ENCODE measurements at places on chromosomes 4 and X.

DNA sequence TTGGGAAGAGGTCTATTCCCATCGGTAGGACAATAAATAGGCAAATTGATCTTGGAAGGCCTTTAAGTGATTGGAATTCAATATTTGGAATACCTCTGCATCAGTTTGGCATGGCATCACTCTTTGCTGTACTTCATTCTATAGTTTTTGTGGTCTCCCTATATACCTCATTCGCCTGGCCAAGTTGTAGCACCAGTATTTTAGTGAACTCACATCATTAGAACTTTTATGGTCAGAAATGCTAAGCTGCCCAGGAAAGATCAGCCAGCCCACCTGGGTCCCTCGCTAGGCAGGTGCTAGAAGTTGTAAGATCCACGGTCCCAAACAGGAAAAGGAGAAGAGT, 40.3 kb downstream of the ZCCHC13 start:
- DNase-seq: no peak

GRCh38 chrX:105302246-105302645, 81.8 kb upstream of the TEX13A start:
- no peak for DNase-seq

GRCh38 chr4:168836490-168836889, 173.6 kb downstream of the CBR4 start:
- DNase-seq: no peak

GRCh38 chr4:1565598-1566295, 118.4 kb downstream of the FAM53A start:
- DNase-seq: no peak

- no peak for DNase-seq
Measured at GRCh38 chr4:81606166-81606565, 134.5 kb upstream of the RASGEF1B start.

- no peak for DNase-seq
Measured at GRCh38 chrX:79266702-79267101, 100.4 kb downstream of the ITM2A start.

GRCh38 chrX:1894026-1894294, 279.1 kb downstream of the ASMT start:
- no peak for DNase-seq

GRCh38 chr4:140243278-140243753, 89.3 kb upstream of the MAML3 start:
- no peak for DNase-seq

DNA sequence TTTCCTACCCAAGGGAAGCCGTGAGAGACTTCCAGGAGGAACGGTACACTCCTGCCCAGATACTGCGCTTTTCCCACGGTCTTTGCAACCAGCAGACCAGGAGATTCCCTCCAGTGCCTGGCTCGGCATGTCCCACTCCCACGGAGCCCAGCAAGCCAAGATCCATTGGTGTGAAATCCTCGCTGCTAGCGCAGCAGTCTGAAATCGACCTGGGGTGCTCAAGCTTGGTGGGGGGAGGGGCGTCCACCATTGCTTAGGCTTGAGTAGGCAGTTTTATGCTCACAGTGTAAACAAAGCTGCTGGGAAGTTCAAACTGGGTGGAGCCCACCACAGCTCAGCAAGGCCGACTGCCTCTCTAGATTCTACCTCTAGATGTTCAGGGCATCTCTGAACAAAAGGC, 284.8 kb upstream of the FGF13 start:
- no peak for DNase-seq

DNA sequence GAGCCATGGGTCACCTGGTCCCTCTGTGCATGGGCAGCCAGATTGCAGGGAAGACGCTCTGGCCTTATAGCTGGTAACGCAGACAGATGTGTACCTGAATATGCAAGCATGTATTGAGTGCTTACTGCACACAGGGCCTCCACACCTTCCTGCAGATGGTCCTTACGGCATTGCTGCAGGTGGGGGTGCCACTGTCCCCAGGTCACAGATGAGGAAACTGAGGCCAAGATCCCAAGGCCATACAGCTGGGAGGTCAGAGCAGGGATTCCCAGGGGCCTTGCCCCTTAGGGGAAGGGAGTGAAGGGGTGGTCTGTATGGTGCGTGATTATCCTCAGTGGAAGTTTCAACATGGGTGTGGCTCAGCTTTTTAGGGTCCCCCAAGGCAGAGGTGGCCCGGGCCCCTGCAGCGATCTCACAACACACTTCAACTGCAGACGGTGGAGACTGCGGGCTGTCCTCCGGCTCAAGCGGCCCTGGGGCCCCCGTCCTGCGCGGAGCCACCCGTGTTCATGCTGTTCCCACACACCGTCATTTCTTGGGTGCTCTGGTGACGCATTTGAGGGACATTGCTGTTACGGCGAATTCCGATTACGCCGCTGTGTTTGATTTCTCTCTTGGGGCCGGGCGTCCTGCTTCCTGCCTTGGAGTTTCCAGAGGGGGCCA, 8.1 kb downstream of the DOK7 start:
- DNase-seq: no peak

GRCh38 chr4:137531168-137531985, 917 bp downstream of the PCDH18 start:
- no peak for DNase-seq

GRCh38 chr4:140789759-140790158, 33.6 kb upstream of the TBC1D9 start:
- no peak for DNase-seq

GRCh38 chr4:41714364-41715000, 34.0 kb downstream of the PHOX2B start:
- DNase-seq: no peak
